ENCODE measurements at places on chromosomes 5 and 9.

GRCh38 chr9:77291714-77292113 is 114.4 kb downstream of the VPS13A start:
- DNase-seq, result no peak

GRCh38 chr9:97900738-97901565 is 21.3 kb downstream of the TRMO start:
- no peak for DNase-seq

- DNase-seq, result no peak
Measured at GRCh38 chr5:13566871-13567339, 377.6 kb downstream of the DNAH5 start.

DNA sequence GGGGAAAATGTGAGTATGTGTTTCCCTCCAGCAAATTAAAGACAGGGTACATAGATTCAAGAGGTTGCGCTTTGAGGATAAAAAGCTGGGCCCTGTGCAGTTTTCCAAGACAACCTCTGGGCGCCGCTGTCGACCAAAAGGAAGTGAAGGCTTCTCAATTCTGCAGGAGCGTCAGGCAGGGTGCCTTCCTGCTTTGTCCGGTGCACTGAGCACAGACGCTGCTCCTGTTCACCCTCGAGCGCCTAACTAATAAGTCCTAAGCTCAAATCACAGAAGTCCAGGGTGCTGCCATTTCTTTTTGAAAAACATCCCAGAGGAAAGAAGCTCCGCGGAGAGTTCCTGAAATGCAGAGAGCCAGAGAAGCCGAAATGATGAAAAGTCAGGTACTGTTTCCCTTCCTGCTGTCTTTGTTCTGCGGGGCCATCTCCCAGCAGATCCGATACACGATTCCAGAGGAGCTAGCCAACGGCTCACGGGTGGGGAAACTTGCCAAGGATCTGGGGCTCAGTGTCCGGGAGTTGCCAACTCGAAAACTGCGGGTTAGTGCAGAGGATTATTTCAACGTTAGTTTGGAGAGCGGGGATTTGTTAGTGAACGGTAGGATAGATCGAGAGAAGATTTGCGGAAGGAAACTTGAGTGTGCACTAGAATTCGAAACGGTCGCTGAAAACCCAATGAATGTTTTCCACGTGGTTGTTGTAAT is at the start of gene PCDHGB1:
Gene PCDHGB1 (plus strand): TSS at position 183 of the 703 bp plus-strand sequence. CDS start 162 bp downstream, at position 345.
- DNase-seq, result no peak
